NCI-H524 (cell line): ENCODE measurements at places on chromosomes 12 and 14.

- DNase-seq: no peak
These were observed 481.1 kb downstream of the PCNX1 start for GRCh38 chr14:71388336-71388735.

DNA sequence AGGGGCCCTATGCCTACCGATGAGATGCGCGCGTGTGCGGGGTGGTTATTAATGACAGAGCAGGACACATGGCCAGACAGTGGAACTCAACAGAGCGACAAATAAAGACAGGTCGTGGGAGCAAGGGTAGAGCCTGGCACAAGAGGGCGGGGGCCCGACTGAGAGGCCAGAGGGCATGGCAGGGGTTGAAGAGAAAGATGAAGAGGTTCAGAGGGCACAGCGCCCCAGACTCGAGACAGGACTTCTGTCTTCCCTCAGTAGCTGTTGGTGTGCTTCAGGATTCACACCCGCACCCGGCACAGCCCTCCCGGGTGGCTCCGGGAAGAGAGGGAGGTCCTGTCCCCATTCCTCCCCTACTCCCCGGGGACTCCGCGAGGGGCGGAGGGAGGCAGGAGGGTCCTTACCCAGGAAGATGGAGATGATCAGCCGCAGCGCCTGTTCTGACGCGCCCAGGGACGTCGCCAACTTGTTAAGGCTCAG is 366 bp downstream of the LPCAT3 start:
- DNase-seq: peak; percentile 46

- DNase-seq: no peak
These were observed 1.4 kb upstream of the ITGB7 start for GRCh38 chr12:53208435-53208834.

DNA sequence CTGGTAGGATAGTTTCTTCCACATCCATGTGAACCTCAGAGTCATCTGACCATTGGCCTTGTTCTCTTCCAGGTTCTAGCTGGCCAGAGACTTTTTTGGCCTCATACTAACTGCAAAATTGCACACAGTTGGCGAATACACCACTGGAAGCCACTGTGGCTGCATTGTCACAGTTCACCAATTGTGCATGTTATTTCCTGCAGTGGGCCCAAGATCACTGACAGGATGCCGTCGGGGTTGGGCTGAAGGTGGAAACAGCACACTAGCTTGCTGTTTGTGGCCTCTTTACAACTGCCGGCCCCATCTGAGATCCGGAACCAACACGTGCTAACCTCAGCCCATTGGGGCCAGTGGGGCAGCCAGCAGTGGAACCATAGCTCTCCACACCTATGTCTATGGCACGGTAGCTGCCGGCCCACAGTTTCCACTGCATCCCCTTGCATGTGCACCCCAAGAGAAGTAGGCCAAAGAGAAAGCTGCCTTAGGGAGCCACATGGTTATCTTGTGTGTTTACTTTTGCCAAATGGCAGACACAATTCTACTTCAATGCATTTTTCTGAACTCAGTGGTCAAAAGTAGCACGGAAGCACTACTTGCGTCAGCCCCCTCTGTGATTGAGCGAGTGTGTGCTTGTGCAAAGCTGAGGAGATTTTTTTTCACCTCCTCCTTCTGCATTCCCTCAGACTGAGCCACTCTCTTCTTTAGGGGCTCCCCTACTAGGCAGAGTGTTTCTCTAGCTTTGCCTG is 464.0 kb downstream of the RAD51B start:
- DNase-seq: no peak

DNA sequence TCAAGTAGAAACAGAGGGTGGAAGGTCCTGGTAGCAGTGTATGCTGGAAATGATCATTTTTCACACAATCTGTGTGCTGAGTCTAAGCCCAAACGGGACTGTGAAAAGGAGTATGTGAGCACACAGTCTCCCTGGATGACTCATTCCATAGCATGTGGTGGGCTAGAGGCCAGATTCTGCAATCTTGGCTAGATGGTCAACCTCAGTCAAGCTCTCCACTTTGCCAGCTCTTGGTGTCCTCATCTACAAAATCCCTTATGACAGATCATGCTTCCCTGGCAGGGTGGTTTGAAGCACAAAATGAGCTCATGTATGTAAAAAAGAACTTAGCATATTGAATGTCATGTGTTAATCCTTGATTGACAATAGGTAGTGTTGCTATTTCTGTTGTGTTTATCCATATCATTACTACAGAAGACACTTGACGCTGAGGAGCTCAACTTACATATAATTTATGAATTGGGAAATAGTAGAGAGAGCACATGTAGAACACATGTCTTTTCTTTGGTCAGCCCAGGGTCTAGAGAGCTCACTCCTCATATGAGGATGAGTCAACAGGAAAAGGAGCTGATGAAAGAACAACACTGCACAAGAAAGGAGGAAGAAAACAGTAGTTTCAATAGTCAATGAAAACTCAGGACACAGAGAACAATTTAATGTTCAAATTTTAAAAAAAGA is 517.5 kb downstream of the BCL11B start:
- DNase-seq: no peak

DNA sequence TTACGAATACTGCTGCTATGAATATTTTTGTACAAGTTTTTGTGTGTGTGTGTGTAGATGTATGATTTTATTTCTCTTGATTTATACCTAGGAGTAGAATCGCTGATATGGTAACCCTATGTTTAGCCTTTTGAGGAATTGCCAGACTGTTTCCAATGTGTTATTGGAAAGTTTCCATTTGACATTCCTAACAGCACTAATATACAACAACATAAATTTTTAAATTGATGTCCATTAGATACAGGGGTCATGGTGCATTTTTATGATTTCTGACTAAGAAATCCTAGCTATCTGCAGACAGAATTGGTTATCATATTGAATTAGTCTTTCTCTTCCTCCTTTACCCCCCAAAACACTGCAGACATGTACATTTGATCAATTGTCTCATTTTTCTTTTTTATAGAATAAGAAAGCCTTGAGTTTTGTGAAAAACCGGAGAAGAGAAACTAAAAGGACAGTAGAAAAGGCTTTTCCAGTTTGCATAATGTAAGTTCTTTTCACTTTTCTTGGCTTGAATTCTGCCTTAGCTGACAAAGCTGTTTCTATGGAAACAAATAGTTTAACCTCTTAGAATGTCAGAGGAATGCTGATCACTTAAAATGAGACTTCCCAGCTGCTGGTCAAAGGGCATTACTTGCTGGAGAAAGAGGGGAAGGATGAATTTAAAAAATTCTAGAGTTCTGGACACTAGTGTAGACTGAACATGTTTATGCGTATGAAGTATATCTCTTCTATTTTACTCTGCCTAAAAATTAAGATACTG is 28.2 kb downstream of the PALS1 start:
- DNase-seq: no peak
